ENCODE measurements at places on chromosomes 5 and 9.

DNA sequence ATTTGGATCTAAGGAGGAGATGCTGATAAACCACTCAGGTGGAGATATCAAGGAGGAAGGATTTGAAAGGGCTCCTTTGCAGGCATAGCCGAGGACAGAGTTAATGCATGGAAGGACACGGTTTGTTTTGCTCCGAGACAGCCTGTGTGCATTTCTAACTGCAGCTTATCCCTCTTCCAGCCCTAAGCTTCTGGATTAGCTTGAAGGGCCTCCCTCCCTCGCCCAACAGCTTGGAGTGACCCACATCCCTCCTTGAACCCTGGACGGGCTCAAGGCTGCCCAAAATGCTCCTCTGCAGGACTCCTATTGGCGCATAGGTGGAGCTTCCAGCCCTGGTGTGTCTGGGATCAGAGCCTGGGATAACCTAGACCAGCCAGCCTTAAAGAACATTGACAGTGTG, 66.7 kb downstream of the PPARGC1B start:
- DNase-seq: no peak

GRCh38 chr5:140175367-140176030, 511 bp downstream of the CYSTM1 start:
- DNase-seq: no peak

GRCh38 chr9:89939181-89939580, 334.4 kb downstream of the GADD45G start:
- DNase-seq: no peak

DNA sequence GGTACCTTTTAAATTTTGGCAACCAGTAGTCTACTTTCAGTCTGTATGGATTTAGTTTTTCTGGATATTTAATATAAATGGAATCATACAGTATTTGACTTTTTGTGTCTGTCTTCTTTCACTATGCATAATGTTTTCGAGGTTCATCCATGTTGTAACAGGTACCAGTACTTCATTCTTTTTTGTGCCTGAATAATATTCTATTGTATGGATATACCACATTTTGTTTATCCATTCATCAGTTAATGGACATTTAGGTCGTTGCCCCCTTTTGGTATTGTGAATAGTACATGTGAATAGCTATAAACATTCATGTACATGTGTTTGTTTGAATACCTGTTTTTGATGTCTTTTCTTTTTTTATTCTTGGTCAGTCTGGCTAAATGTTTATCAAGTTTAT, 19.1 kb upstream of the TBCA start:
- DNase-seq: no peak

- DNase-seq: no peak
Measured at GRCh38 chr9:25939126-25939525, 260.9 kb upstream of the TUSC1 start.

DNA sequence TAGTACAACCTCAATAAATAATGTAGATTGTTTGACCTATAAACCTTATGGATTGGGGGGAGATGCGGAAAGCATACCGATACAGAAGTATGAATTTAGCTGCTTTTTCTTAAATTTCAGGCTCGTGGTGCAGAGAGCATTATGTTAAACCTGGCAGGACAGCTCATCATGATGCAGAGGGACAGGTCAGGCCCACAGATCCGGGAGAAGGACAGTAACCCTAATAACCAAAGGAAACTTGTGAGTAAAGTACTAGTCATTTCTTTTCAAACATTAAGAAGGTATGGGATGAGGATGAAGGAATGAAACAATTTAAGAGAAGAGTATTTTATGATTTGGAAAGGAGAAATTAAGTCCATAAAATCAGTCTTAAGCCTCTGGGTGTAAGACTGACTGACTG, 70.5 kb downstream of the ERMP1 start:
- no peak for DNase-seq

DNA sequence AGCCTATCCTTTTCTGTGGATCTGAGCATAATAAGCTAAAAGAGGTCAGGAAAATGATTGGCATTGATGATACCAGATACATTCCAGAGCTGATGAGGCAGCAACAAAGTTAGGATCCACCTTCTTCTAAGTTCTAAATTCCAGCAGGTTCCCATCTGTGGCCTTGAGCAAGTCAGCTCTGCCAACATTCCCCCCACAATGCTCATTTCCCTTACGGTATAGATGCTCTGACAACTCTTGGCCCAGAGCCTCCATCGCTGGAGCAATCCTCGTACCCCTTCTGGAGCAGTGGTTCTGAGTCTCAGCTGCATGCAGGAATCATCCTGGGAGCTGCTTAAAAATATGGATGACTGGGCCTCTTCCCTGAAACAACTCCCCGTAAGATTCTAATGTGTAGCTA, 78.1 kb downstream of the MED27 start:
- no peak for DNase-seq

DNA sequence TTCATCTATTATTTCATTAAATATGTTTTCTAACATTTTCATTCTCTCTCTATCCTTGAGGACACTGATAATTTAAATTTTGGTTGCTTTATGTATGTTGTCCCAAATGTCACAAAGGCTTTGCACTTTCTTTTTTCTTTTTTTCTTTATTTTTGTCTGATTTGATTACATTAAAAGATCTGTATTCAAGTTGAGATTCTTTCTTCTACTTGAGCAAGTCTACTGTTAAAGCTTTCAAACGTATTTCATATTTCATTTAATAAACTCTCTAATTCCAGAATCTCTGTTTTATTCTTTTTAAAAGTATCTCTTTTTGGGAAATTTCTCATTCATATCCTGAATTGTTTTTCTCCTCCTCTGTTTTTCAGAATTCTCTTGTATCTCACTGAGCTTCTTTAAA, 106.5 kb downstream of the GNA14 start:
- DNase-seq: no peak

DNA sequence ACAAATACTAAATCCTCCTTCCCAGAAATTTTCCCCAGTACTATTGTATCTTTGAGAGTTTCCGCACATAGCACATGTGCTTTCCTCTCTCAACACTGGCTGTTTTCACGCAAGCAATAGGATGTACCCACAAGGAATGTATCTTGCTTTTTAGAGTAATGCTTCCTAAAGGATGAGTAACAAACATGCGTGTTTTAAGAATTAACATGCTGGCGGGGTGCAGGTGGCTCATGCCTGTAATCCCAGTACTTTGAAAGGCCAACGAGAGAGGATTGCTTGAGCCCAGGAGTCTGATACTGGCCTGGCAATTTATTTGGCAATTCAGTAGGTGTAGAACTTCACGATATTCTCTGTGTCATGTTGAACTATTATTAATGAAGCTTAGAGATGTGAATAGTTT, 4.6 kb downstream of the RUFY1 start:
- no peak for DNase-seq

GRCh38 chr5:5359618-5360017, 62.9 kb upstream of the ICE1 start:
- DNase-seq: no peak

DNA sequence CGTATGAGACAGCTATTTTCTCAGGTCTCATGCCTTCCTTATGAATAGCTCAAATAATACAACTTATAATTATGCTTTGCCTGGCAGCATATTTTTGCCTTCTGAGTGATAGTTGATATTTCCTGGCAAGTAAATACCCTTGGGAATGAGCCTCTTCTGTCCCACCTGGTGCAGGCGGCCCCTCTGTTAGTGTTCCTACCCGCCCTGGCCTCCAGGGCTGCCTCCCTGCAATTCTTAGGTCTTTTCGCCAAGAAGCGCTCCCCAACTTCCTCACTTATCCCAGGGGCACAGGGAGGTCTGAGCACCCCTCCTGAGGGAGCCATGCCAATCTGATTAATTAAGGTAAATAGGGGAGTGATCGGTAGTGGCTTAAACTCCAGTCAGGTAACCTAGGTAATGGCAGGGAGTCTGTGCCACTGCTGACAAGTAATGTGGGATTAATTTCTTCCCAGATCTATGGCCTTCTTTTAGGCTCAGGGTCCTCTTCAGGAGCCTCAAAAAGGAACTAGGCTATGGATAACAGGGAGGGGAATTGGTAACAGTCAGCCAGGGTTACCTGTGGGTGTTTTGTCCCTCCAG, 81.5 kb downstream of the GALNT10 start:
- no peak for DNase-seq

DNA sequence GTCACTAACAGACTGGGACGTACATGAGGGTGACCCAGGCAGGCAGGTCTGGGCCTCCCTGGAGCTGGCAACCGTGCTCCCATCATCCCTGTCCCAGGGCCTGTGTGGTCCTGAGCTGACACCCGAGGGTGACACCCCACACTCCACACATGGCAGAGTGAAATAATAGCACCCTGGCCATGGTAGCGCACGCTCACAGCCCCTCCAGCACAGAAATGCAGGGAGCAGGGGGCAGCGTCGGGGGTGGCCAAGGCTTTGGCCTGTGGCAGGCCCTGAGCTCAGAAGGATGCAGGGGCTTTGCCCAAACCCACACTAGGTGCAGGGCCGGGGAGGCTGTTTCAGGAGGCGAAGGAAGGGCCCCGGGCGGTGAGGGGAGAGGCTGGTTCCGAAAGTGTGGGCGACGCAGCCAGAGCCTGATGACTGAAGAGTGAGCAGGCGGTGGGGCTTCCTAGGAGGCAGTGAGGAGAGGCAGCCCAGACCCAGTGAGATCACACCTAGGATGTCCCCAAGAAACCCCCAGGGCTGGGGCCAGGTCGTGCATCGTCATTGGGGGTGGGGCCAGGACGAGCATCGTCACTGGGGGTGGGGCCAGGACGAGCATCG, 12.9 kb downstream of the OR2V2 start:
- DNase-seq: no peak

- DNase-seq: no peak
Measured at GRCh38 chr5:61228691-61229280, 66.5 kb upstream of the SMIM15 start.

GRCh38 chr5:166401391-166401790, 1890.1 kb upstream of the WWC1 start:
- no peak for DNase-seq

GRCh38 chr5:7869474-7870136, 657 bp downstream of the MTRR start:
- DNase-seq: no peak

- no peak for DNase-seq
Measured at GRCh38 chr5:90641528-90641927, 82.9 kb downstream of the ADGRV1 start.

- DNase-seq: no peak
Measured at GRCh38 chr5:12017007-12017406, 112.8 kb upstream of the CTNND2 start.

- DNase-seq: no peak
Measured at GRCh38 chr5:90917928-90918668, 359.5 kb downstream of the ADGRV1 start.

DNA sequence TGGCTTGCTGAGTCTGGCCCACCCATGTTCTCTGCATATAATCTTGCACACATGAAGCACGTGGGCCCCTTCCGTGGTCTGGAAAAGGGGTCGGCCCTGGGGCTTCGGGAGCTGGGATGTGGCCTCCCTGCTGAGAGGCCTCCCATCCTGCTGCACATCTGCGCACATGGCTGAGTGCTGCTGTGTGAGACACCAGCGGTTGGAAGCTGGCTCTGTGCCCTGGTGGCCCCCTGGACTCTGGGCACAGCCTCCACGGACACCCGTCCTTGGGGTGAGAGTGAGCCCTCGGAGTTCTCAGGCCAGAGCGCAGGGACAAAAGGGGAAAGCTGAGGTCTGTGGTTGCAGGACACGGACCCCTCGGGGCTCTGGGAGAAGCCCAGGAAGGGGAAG, 115.8 kb downstream of the RXRA start:
- DNase-seq: no peak

GRCh38 chr5:135660826-135661575, 82.2 kb upstream of the CXCL14 start:
- DNase-seq: no peak

DNA sequence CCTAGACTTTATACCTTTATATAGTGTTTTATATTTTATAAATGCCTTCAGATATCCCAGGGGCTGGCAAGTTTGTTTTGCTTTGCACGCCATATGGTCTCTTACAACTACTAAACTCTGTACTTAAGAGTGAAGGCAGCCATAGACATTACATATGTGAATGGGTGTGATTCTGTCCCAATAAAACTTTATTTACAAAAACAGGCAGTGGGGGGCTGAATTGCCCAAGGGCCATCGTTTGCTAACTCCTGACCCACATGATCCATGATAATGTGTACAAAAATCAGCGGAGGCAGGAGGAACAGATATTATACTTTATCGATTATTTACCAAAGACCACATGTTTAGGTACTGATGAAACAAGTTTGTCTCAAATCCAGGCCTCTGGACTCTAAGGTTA, 35.8 kb upstream of the ISCA1 start:
- DNase-seq: no peak

GRCh38 chr5:73136055-73136562, 15.7 kb downstream of the TMEM171 start:
- DNase-seq: no peak

- no peak for DNase-seq
Measured at GRCh38 chr5:45440466-45440865, 255.7 kb downstream of the HCN1 start.

DNA sequence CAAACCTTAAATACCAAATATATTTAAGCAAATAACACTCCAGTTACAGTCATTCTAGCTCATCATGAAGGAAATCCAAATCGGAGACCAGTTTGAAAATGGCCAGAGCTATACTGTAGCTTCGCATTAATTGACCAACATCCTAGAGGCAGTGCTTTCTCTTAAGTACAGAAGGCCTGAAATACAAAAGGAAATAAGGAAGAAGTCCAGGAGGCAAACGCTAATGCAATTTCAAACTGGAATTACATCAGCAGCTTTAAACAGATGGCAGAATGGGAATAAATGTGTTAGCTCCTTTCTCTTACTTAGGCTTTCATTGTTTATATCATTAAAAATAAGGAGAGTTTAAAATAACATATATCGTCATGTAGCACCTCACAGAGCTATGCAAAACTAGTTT, 197.0 kb downstream of the SEC61B start:
- no peak for DNase-seq

- DNase-seq: no peak
Measured at GRCh38 chr9:134918646-134919045, 934 bp upstream of the FCN1 start.

DNA sequence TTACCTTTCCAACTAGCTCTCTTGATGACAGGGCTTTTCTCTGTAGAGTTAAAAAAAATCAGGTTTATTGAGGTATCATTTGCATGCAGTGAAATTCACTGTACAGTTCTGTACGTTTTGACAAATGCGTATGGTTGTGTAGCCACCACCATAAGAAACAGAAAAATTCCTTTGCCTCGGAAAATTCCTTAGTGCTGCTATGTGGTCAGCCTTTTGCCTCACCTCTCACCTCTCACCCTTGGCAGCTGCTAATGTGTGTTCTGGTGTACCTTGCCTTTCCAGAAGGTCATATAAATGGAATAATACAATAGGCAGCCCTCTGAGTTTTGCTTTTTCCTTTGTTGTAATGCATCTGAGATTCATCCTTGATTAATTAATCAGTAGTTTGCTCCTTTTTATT, 28.4 kb downstream of the PCSK5 start:
- no peak for DNase-seq

DNA sequence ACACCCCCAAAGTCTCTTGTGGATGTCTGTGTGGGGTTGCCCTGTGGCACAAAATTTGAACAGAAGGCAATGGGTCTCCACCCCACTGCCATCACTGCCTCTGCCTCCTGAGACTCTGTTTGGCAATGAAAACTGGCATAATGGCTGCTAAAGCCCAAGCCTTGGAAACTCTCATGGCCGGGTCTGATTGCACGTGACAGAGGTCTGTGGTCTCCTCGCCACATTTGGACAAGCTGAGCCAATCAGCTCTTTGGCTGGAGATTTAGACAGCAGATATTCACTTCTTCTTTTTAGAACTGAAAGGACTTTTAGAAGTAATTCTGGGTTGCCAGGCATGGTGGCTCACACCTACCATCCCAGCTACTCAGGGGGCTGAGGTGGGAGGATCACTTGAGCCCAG, 5.5 kb downstream of the GGTA1 start:
- no peak for DNase-seq

GRCh38 chr9:20271723-20272122, 350.6 kb downstream of the MLLT3 start:
- no peak for DNase-seq

GRCh38 chr5:177146891-177147638, 13.5 kb downstream of the NSD1 start:
- DNase-seq: no peak
